GM23338 (cell line): ENCODE measurements at places on chromosomes 5 and 9.

GRCh38 chr9:110089681-110090370 is 118.1 kb downstream of the C9orf152 start:
- H3K27ac ChIP-seq: 0 out of 2 replicates have a peak overlapping the region, but pooled peaks have one; percentile 1
- no peaks in the 10 kb centered on the region for H3K27me3 ChIP-seq
- H3K4me1 ChIP-seq: peaks cover 13% of the 10 kb centered on the region
- no peak overlapping the region for H3K4me3 ChIP-seq
- DNase-seq: no peak
- H3K36me3 ChIP-seq: no peaks in the 10 kb centered on the region

- H3K27ac ChIP-seq: no peak overlapping the region
- no peak for DNase-seq
- no peak overlapping the region for H3K4me3 ChIP-seq
- no peaks in the 10 kb centered on the region for H3K27me3 ChIP-seq
Measured at GRCh38 chr5:107878661-107879060, 207.9 kb upstream of the EFNA5 start.

GRCh38 chr5:151181818-151182523 is 24.4 kb upstream of the ANXA6 start:
- no peak overlapping the region for H3K27ac ChIP-seq
- no peaks in the 10 kb centered on the region for H3K4me1 ChIP-seq
- no peaks in the 10 kb centered on the region for H3K36me3 ChIP-seq
- no peak for DNase-seq
- H3K27me3 ChIP-seq: no peaks in the 10 kb centered on the region

GRCh38 chr5:174358276-174358675 is 312.8 kb downstream of the NSG2 start:
- H3K36me3 ChIP-seq: 0 out of 2 replicates have a peak, but pooled peaks cover 5% of the 10 kb centered on the region
- H3K4me1 ChIP-seq: no peaks in the 10 kb centered on the region
- no peak overlapping the region for H3K4me3 ChIP-seq

GRCh38 chr9:105475302-105475701 is 27.5 kb downstream of the FSD1L start:
- no peaks in the 10 kb centered on the region for H3K4me1 ChIP-seq
- H3K4me3 ChIP-seq: no peak overlapping the region
- no peaks in the 10 kb centered on the region for H3K36me3 ChIP-seq
- H3K27me3 ChIP-seq: no peaks in the 10 kb centered on the region

DNA sequence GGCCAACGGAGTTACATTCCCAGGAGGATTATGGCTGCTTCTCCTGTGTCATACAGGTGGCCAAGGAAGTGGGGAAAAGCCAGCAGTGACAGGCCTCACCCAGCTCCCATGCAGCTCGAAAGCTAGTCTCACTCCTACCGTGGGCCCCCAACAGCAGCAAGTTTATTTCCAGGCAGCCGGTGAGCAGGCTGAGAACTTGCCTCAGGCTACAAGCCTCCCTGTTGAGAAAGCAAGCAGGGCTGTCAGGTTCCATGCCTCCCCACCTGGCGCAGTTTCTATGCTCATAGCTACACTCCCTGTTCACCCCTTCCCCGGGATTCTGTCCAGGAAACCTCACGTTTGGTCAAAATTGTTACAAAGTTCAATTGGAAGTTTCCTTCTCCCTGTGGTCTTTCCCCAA is 27.5 kb upstream of the DNAH5 start:
- no peak overlapping the region for H3K27ac ChIP-seq
- H3K27me3 ChIP-seq: no peaks in the 10 kb centered on the region
- H3K36me3 ChIP-seq: 0 out of 2 replicates have a peak, but pooled peaks cover 3% of the 10 kb centered on the region
- no peaks in the 10 kb centered on the region for H3K4me1 ChIP-seq
